ENCODE measurements at places on chromosomes 1 and 21.

GRCh38 chr21:32298658-32299081 is at the start of gene MRAP:
Gene MRAP (plus strand): TSS chr21:32298855. CDS start chr21:32298972, 117 bp downstream.
- no peak for DNase-seq

- DNase-seq = peak; percentile 32
Measured at GRCh38 chr1:207088701-207089626, at the start of gene C4BPB. Gene C4BPB (plus strand): TSS chr1:207088860. CDS start chr1:207089532, 672 bp downstream.

GRCh38 chr21:42027822-42028765 is 17.9 kb upstream of the ZBTB21 start:
- no peak for DNase-seq

DNA sequence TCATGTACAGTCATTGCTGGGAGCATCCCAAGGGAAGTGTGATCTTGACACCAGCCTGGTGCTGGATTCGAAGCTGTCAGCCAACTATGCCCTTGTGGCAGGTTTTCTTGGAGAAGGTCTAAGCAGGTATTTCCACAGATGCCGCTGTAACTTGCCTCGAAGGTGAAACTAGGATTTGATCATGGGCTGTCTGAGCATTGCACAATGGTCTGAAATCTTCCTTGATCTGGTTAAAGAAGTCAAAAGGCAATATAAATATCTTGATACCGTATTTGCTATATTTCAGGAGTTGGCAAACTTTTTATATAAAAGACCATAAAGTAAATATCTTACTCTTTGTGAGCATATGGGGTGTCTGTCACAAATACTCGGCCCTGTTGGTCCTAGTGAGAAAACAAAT is 206.8 kb downstream of the LYPLAL1 start:
- no peak for DNase-seq

DNA sequence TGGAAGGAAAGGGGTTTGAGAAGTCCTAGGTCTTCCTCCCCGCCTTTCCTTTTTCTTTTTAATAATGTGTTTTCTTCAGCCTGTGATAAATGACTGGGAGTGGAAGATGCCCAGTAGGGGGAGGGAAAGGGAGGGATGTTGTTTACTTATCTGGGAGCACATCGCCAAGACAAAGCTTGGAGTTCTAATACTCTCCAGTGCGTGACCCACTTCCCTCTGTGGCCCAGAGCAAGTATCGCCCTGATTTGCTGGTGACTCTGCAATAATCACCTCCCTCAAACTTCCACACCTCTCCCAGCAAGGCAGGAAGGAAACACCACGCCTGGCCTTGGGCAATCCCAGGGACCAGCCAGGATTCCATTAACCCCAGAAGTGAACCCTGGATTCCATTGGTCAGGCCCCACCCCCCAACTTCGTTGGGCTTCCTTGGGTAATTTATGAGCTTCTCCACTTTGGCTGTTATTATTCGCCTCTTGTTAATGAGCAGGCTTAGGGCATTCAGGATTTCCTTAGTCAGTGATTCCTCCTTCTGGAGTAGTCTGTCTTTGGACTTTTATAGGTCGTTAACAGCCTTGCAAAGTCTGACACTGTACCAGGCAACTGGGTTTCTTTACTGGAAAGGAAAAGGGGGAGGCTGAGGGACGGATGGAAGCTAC is 24.3 kb upstream of the GRHL3 start:
- DNase-seq = peak; percentile 86

- DNase-seq = no peak
Measured at GRCh38 chr1:51756290-51756689, 122.2 kb downstream of the NRDC start.

DNA sequence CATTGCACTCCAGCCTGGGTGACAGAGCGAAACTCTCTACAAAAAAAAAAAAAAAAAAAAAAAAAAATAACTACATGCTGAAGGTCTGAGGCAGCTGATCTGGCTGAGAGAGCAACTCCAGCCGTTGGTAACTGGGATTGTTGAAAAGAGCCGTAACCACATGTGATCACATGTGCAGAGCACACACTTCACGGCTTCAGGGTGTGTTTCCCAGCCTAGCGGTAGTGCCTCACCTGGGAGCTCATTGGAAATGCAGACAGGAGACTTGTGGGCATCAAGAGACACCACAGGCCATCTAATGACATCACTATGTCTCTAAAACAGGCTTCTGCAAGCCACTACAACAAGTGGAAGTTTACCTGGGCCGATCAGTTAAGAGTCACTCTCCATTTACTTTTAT is 11.8 kb upstream of the OTUD7B start:
- DNase-seq = no peak

DNA sequence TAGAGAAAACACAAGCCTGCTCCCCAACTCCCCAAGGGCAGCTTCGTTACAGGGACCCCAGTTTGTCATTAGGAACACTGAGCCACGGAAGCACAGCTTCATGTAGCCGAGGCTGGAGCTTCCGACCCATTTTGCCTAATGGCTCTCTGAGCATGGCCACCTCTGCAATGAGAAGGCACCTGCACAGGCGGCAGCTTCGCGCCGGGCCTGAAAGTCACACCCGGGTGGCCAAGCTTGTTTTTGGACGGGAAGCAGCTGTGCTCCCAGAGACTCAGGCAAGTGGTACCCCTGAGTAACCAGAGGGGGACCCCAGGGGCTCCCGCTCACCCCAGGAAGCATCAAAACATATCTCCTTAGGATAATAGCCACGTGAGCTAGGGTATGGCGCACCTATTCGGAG is 80.9 kb downstream of the SLC66A1 start:
- DNase-seq = no peak

GRCh38 chr1:153746174-153746573 is 18.3 kb downstream of the INTS3 start:
- no peak for DNase-seq

GRCh38 chr1:212213784-212214183 is 71.4 kb upstream of the PPP2R5A start:
- DNase-seq = no peak

- peak; percentile 62 for DNase-seq
Measured at GRCh38 chr1:112358798-112359408, 37.1 kb upstream of the CTTNBP2NL start.

GRCh38 chr1:30952098-30952497 is 43.5 kb upstream of the SDC3 start:
- DNase-seq = no peak

GRCh38 chr1:84089465-84089864 is 54.6 kb upstream of the PRKACB start:
- peak; percentile 91 for DNase-seq

DNA sequence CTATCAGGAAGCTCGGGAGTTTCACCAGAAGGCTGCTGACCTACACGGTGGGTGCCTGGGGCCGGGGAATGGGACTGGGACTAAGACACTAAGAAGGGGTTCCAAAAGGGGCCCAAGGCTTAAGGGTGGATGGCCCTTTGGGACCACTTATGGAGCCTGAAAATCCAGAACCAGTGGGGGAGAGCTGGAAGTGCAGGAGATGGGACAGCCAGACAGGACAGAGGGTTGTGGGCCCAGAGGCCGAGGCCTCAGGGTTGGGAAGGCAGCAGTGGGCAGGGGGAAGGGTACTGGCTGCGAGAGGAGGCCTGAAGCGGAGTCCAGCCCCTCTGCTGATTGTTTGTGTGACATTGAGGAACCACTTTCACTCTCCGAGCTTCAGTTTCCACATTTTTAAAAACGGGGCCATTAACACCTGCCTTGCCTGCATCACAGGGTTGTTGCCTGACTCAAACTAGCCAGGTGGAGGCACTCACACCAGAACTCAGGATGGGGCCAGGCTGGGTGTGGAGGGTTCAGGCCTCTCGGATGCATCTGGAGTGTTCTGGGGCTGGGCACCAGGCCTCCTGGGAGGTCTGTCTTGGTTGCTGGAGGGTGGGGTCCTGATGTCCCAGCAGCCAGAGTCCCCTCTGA is 3.0 kb downstream of the TTC24 start:
- no peak for DNase-seq

- DNase-seq = no peak
Measured at GRCh38 chr21:26833460-26833939, 11.7 kb downstream of the ADAMTS1 start.

DNA sequence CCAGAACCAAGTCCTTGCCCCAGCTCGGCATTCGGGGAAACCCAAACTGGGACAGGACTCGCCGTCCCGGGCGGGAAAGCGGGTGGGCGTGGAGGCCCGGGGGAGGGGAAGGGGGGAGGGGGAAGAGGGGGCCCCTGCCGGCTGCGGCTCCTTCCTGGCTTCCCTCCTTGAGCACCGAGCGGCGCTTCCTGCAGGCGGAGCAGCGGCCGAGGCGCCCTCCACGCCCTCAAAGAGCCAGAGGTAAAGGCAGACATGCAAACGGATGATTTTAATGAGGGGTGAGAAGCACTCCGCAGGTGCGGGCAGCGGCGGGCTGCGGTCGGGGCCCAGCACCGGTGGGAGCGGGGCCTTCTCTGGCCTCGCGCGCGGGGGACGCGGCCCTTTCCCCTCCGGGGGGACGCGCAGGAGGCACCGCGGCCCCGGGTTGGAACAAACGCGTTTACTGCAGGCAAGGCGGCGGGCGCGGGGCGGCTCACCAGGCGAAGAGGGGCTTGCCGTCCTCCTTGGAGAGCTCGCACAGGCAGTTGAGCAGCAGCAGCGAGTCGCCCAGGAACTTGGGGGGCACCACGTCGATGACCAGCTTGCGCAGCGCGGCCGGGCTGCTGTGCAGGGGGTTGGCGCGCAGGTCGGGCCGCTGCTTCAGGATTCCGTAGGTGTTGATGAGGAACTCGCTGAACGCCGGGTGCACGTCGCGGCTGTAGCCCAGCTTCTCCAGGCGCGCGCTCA is 5.7 kb upstream of the FTCD start:
- no peak for DNase-seq

- DNase-seq = no peak
Measured at GRCh38 chr1:116628448-116628847, 39.1 kb downstream of the IGSF3 start.
